ENCODE measurements at places on chromosomes 7 and 10.

- DNase-seq, result no peak
These were observed at the start of gene GDF2 for GRCh38 chr10:47322300-47323061. GDF2 (plus strand) TSS chr10:47322454; CDS start chr10:47322669, 215 bp downstream.

DNA sequence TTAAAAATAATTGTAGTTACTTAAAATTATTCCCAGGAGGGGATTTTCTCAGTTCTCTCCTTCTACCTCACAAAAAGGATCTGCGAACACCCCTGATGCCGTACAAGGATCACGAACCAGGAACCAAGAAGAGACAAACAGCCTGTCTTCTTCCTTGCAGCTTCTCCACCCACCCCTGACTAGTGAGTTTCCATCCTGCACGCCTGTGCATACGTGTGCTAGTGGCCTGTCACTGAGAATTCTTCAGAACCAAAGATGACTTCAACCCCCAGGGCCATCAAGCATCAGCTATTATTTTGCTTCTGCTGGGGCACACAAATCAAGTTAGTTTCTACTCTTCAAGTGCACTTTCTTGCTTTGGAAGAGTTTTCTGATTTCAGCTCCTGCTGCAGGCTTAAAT, 175.5 kb upstream of the KLF6 start:
- no peak for DNase-seq

- DNase-seq, result no peak
These were observed 142.1 kb downstream of the CDK14 start for GRCh38 chr7:90738249-90738648.

DNA sequence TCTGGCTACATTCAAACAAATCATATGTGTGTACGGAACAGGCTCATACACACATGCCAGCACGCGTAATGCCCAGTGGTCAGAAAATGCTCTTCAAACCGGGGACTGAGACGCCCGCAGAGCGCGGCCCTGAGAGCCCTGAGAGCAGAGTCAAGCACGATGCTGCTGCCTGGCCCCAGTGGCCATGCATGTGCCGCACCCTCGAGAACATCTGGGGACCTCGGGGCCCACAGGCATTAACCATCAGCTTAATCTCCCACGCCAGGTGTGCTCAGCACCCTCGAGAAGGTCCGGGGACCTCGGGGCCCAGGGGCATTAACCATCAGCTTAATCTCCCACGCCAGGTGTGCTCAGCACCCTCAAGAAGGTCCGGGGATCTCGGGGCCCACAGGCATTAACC, 163.1 kb downstream of the PTPRN2 start:
- DNase-seq, result no peak

DNA sequence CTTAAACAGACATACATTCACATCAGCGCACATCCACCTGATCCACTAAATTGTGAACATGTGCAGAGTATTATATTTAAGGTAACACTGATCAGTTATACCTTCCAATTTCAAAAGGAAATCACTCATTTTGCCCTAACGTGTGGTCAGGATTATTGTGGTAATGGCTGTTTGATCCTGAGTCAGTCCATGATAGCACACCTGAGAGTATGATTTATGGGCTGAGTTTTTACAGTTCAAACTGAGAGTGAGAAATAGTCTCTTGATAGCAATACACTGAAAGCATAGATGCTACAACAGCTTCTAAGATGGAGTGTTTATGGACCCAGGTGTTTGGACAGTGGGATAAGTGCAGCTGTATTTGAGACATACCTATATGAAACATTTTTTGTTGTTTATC, 96.7 kb downstream of the KIF20B start:
- DNase-seq, result no peak

DNA sequence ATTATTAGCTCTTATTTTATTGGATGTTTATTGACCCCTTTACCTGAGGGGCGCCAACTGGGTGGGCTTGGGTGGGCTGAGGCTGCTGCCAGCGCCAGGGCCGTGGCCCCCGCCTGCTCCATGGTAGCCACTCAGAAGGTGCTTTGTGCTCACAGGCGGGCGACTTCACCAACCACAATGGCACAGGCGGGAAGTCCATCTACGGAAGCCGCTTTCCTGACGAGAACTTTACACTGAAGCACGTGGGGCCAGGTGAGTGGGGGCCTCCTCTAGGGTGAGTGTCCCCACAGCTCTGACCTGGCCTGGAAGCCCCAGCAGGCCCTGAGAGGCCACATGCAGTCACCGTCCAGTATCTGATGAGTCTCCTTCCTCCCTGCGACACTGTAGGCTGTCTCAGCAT, 4.1 kb downstream of the PPIF start:
- no peak for DNase-seq

- no peak for DNase-seq
These were observed 114.0 kb downstream of the BBS9 start for GRCh38 chr7:33243319-33243881.

DNA sequence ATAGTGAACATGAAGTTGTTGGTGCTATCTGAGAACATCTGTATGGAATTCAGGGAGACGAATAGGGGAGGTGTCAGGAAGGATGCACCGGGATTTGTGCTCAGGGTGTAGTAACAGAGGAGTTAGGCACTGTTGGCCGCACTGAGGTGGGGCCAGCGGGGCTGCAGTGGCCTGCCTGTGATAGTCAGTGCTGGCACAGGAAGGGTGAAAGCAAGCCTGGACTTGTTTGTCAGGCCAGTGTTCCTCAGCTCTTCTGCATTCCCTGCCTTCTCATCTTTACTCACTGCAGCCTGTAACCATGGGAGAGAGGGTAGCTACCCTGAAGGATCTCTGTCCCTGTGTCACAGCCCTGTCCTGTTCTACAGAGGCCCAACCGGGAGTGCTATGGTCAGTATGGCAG, 81.3 kb downstream of the SH2D4B start:
- DNase-seq, result no peak

DNA sequence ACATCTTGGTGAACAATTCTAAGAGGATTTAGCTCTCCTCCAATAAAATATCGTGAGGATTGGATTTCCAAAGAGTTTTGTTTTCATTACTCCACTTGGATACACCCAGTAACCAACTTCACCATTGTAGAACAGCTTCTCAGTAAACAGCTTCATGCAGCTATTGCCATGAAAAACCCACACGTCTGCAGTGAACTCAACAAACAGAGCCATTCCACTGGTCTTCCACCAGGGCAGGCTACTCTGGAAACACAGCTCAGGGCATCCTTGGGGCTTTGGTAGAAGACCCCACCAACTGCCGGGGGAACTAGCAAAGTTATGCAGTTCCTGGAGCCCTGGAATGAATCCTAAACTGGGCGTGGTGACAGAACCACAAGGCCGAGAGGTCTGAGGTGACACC, 77.4 kb downstream of the CALN1 start:
- no peak for DNase-seq

DNA sequence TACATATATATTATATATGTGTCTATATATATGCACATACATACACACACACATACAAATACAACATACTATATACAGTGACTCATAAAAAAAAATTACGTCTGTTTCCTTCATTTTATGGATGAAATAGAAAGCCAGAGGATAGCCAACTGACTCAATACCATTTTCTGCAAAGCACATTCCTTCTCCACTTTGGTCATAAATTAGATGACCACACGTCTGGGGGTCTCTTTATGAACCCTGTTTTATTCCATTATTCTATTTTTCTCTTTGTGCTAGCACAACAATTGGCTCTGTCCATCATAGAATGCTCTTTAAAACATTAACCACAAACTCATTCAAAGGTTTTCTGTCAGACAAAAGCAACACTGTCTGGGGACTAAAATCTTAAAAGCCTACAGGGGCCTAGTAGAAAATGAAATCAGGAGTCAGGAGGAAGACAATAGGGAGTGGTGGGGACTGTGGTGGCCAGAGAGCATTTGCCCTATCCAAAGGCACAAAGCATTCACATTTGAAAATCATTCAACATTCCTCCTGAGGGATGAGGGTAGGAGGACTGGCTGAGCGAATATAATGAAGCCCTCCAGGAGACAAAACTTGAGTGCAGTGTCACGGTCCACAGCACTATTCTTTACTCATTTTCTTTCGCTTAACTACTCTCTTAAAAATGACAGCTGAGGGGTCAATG, 4.3 kb downstream of the CUBN start:
- no peak for DNase-seq

- no peak for DNase-seq
These were observed 212.6 kb upstream of the FRMD4A start for GRCh38 chr10:14543046-14543903.

- no peak for DNase-seq
These were observed 5.9 kb upstream of the OR2A25 start for GRCh38 chr7:144063710-144064109.

DNA sequence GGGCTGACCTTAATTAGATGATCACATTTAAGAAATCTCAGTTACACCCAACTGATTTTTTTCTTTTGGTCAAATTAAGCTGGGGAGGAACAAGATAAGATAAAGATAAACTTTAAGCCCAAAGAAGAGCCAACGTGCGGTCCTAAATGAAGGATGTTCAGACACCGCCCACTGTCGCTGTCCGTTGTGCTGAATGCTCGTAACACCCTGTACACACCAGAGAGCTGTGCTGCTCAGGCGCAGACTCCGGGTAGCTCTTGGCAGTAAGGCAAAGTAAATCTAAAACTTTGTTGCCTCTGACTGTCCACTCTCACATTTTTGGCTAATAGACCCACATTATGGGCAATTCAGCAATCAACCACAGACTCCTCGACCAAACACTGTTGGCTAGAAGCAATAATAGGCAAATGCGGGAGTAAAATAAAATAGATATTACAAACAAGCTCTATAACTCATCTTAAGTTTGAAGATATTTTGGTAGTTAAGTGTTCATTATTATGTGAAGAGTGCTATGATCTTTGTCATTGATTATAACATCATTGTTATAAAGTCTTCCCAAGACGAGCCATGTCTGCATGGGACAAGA, 57.1 kb downstream of the PLPP4 start:
- no peak for DNase-seq

DNA sequence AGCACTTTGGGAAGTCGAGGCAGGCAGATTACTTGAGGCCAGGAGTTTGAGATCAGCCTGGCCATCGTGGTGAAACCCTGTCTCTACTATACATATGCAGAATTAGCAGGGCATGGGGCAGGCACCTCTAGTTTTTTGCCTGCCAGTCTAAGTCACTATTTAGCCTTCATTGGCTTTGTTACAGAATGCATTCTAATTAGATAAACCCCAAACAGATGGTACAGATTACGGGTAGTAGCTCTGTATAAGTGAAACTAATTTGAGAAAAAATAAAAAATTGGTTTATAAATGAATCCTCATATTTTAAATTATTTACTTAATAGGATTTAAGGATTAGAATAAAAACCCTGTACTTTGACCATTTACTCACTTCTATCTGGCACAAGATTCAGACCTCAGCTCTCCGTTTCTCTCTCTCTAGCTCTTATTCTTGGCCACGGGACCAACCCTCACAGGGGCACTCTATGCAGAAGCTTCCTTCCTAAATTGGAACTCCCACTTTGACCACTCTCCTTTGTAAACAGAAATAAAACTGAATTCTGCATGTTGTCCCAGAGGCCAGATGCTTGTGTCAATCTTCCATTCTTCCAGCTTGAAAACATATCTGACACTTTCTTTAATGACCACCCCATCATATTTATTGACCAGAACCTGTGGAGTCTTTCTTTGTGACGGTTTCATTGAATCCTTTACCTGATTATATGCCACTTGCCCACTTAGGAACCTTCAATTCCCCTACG, 26.8 kb downstream of the BET1 start:
- no peak for DNase-seq
